Hematopoietic multipotent progenitor cell treated with erythropoietin and hydrocortisone succinate and interleukin-3 and kit ligand, for 8 days (in vitro differentiated cells): ENCODE measurements at places on chromosomes 12 and 14.

GRCh38 chr12:81797100-81797499, 38.0 kb upstream of the PPFIA2 start:
- DNase-seq = peak; percentile 20

DNA sequence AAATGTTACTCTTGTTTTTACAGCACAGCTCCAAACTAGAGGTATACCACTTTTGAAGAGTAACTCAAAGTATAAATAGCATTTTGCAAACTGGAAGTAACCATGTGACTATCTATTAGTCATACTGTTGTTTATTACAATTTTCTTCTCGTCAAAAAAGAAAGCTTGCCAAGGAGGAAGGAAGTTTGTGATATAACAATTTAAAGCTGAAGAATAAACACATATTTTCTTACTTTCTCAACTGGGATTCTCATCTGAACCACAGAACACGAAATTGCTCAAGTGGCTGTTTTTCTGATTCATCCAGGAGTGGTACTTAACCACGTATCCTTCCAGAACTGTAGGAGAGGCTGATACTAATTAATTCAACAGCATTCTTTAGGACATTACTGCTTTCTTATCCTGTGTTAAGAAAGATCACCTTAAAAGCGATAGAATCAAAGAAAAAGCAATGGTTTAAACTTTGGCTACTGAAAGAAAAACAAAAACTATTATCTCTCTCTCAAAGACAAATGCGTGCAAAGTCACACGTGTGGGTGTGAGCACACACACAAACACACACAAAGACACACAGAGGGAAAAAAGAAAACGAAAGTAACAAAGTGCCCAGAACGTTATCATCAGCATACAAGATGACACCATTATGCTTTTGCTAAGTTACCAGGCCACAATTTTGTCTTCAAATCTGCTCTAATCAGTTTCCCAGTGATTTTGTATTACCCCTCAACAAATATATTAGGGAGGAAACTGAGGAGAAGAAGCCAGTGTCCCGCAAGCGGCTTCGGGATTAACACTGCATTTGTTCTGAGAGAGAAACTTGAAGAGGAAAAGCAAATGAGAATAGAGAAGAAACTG, at the start of gene CLEC2B:
Gene CLEC2B (minus strand): TSS at position 48 of the 855 bp plus-strand sequence.
- peak; percentile 83 for DNase-seq

- DNase-seq = no peak
Measured at GRCh38 chr14:23937203-23937602, 16.4 kb upstream of the DHRS4 start.

DNA sequence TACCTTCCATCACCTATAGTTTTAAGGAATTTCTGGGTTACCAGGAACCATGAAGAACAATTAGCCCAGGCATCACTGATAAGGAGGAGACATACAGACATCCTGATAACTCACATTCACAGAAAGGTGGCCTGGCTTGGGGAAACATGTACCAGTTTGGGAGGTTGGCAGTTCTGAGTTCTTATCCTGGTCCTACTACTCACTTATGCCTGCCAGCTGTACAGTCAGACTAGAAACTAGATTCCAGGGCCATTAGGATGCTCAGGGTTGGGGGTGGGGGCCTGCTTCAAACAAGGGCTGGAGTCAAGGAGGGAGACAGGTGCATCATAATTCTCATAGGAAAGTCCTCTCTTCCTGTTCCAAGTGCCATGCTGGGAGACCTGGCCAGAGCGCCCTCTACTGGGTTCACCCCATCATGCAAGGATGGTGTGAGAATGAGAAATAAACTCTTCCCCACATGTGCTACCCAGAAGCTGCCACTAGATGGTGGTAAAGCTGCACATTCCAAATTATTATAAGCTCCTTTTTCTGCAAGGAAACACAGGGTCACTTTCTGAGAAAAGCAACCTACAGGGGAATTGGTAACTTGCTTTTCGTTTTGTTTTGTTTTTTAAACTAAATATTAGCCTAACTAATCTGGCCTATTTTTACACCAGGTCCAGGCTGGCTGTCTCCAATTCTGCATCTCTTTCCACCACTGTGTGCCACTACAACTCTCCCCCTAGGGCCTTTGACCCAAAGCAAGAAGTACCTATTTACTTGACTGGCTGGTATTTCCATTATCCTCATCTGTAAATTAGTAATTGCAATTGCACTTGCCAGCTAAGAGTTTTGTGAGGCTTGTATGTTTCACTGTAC, 14.5 kb downstream of the OAS2 start:
- peak; percentile 80 for DNase-seq

- no peak for DNase-seq
Measured at GRCh38 chr14:104579507-104579906, at the start of gene C14orf180. Gene C14orf180 (plus strand): TSS chr14:104579764. CDS start chr14:104586431, 6,667 bp downstream.

DNA sequence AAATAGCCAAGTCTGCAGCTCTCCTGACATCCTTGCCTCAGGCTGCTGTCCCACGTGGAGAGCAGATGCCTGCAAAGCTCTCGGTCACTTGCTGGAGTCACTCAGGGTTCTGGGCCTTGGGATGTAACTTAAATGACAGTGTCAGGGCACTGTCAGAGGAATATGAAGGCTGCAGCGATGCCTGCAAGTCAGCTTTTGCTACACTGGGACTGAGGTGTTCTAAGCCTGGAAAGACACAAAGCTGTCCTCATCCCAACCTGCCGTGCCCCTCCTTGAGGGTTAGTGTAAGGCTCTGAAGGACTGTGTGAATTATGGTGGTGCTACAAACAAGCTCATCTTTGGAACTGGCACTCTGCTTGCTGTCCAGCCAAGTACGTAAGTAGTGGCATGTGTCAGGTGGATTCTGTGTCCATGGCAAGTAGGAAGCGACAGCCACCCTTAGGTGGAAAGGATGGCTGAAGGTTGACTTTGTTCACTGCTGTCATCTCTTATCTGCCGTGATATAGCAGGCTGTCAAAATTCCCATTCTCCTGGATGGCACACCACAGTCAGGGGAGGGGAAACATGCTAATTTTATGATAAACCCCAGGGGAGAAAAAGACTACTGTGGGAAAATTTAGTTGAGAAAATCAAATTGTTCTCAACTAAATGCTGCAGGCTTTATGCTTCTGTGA, 79.9 kb downstream of the DAD1 start:
- DNase-seq = no peak

- no peak for DNase-seq
Measured at GRCh38 chr14:64968167-64968566, 4.0 kb downstream of the RAB15 start.

GRCh38 chr12:94094700-94095099, 53.7 kb upstream of the PLXNC1 start:
- DNase-seq = no peak

DNA sequence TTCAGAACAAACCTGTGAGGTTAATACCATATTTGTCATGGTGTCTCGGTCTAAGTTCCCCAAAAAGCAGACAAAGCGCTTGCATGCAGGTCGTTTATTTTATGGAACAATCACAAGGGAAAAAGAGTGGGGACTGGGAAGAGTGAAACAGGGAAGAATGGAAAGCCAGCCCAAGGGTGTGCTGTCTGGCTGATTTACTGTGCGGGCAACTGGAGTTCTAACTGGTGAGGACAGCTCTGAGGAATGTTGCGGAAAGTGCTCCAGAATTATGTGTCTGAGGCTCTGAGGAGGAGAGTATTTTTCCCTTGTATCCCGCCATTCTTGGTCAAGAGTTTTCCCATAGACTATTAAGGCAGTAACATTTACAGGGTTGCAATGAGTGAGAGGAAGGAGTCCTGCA, 465.4 kb downstream of the RMST start:
- no peak for DNase-seq

DNA sequence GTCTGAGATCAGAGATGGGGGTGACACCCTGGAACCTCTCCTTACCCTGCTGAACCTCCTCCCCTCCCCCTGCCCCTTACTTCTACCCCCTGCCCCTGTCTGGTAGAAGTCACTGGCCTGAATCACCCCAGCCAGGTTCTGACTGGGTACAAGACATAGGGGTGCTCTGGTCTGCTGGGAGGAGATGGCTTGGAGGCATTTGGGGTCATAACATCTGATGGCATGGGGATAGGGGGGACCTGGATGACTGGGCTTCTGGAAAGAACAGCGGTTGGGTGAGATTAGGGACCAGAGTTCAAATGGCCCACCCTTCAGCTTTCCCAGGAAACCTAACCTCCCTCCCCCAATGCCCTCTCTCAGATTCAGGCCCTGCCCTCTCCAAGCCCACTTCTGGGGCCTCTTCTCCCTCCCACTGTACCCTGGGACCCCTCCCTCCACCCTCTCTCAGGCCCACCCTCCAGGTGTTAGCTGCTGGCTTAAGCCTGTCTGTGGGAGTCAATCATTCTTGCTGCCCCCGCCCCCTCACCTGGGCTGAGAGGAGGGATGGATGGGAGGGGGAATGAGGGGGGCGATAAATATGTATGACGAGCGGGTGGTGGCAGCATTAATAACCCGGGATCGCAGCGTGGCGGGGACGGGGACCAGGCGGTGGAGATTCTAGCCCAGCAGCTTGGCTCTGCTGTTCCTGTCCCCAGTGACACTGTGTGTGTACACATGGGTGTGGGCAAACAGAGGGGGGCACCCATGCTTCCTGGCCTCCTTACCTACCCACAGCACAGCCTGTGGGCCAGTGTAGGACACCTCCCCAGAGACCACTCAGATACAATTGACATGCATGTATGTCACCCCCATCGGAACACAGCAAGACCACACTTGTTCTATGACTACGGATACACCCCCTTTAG, 5.9 kb downstream of the NXPH4 start:
- no peak for DNase-seq

GRCh38 chr14:20935303-20935984, 19.8 kb upstream of the RNASE2 start:
- no peak for DNase-seq

DNA sequence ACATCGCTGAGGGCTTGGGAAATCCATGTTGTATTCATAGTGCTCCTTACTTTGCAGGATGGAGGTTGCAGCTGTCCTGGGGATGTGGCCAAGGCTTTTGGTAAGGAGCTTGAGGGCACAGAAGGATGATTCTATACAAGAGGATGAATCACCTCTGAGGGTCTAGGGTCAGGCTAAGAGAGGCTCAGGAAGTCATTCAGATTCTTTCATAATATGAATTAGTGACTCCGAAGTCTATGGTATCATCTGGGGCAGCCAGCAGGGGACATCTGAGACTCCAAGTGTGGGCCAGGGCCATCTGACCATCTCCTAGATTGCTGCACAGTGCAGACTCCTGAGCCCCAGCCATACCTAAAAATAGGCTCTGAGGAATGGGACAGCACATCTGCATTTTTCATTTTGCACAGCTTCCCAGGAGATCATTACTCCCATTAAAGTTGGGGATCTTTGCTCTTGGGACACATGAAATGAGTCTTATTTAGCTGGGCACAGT, 4.8 kb downstream of the GMPR2 start:
- no peak for DNase-seq

- no peak for DNase-seq
Measured at GRCh38 chr12:28512406-28512805, 322.1 kb downstream of the CCDC91 start.

- no peak for DNase-seq
Measured at GRCh38 chr12:31026202-31026601, 47.5 kb upstream of the DDX11 start.

GRCh38 chr14:56650979-56651378, 71.4 kb downstream of the TMEM260 start:
- DNase-seq = no peak

DNA sequence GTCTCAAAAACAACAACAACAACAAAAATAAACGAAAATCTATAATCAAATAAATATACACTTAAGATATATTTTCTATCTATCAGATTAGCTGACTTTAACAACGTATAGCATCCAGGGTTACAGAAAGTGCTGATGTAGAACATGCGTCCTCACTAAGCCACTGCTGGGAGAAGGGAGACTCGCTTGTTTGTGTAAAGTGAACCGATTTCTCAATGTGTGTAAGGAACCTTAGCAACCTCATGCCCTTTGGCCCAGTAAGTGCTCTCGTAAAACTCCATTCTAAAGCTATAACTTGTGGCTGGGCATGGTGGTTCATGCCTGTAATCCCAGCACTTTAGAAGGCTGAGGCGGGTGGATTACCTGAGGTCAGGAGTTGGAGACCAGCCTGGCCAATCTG, 23.8 kb downstream of the NFKBIA start:
- no peak for DNase-seq

DNA sequence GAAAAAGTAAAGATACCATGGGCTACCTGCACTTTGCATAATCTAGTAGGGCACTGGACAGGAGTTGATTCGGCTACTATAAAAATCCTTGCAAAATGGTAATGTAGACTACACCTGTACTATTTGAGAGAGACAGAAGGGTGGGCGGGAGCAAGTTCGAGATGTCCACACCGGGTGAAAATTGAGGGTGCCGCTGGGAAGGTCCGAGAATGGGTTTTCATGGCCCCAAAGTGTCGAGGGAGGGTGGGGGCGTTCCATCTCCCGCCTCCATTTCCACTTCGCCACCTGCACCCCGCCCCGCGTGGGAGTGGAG, 648 bp downstream of the SNX6 start:
- no peak for DNase-seq

- peak; percentile 1 for DNase-seq
Measured at GRCh38 chr12:119528241-119528640, 65.3 kb upstream of the TMEM233 start.

DNA sequence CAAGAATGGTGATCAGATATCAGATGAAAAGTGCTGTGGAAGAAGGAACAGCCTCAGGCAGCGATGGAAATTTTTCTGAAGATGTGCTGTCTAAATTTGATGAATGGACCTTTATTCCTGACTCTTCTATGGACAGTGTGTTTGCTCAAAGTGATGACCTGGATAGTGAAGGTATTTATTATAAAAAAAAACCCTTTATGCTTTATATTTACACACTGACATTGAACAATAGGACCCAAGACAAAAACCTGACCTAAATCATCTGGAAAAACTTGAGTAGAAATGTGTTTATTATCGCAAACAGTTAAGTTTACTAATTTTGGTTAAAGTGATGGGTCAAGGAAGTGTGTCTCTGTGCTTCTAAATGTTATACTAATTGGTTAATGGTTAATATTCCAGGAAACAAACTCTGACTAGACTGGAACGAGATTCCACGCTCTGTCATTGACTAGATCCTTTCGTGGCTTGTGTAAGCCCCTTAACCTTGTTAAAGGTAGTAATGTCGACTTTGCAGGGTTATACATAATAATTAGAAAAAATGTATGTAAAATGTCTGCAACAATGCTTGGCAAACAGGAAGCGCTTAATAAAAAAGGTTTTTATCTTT, 62.7 kb downstream of the LRRK2 start:
- DNase-seq = no peak
